ENCODE measurements at places on chromosomes 16 and 17. TPM values are rescaled to one million over a fixed set of nuclear protein-coding genes. Genes with fewer than 3 reads are reported as not detected.

Gene MAPT
- total RNA-seq = 1.5 TPM

Gene SLC13A2
- 0.16 TPM for total RNA-seq

Gene KRT33B
- total RNA-seq = not detected

Gene ZNF624
- total RNA-seq = 2.3 TPM

Gene KRT14
- total RNA-seq = not detected

Gene MMP28
- total RNA-seq = 8.4 TPM

Gene NGFR
- 0.90 TPM for total RNA-seq

Gene WNT9B
- total RNA-seq = not detected

Gene ATXN7L3
- 75.4 TPM for total RNA-seq

Gene MEIOC
- 3.0 TPM for total RNA-seq

Gene MYCBPAP
- 0.08 TPM for total RNA-seq

Gene SPATA33
- 13.9 TPM for total RNA-seq

Gene FGF11
- 1.0 TPM for total RNA-seq

Gene SLC2A4
- 0.20 TPM for total RNA-seq

Gene RDM1
- 3.7 TPM for total RNA-seq

Gene CUEDC1
- total RNA-seq = 52.5 TPM

Gene TEKT3
- total RNA-seq = not detected

Gene GNG13
- not detected for total RNA-seq

Gene NAGS
- 1.1 TPM for total RNA-seq

Gene CEP295NL
- total RNA-seq = 0.64 TPM

Gene SPIRE2
- total RNA-seq = 8.1 TPM

Gene COQ9
- total RNA-seq = 54.2 TPM

Gene CHRNE
- 0.22 TPM for total RNA-seq

Gene NTN1
- 0.37 TPM for total RNA-seq

Gene ARHGAP44
- total RNA-seq = 3.1 TPM

Gene AIPL1
- total RNA-seq = not detected

Gene SLC52A1
- total RNA-seq = 0.70 TPM

Gene RBFOX1
- not detected for total RNA-seq

Gene UNC45B
- not detected for total RNA-seq

Gene OSGIN1
- total RNA-seq = 40.0 TPM

Gene MYOCD
- total RNA-seq = 1.0 TPM

Gene FNDC8
- 0.11 TPM for total RNA-seq

Gene TOX3
- 0.23 TPM for total RNA-seq

Gene KRTAP1-1
- not detected for total RNA-seq

Gene C17orf107
- total RNA-seq = 0.36 TPM

Gene UMOD
- total RNA-seq = not detected

Gene ARHGDIG
- 3.2 TPM for total RNA-seq

Gene VAT1L
- total RNA-seq = not detected

Gene KRTAP2-3
- total RNA-seq = not detected

Gene ODAD4
- total RNA-seq = 1.8 TPM

Gene KCNJ18
- total RNA-seq = not detected

Gene ZMYND15
- total RNA-seq = 0.64 TPM
